Activated effector memory CD4-positive, alpha-beta T cell treated with anti-CD3 and anti-CD28 coated beads, Interleukin-2, amount 50 U/mL, for 16 hours (primary cell): ENCODE measurements at places on chromosomes 12 and 14.
A peak's percentile ranks its signal among the peaks of the same experiment; 100 is the strongest.

DNA sequence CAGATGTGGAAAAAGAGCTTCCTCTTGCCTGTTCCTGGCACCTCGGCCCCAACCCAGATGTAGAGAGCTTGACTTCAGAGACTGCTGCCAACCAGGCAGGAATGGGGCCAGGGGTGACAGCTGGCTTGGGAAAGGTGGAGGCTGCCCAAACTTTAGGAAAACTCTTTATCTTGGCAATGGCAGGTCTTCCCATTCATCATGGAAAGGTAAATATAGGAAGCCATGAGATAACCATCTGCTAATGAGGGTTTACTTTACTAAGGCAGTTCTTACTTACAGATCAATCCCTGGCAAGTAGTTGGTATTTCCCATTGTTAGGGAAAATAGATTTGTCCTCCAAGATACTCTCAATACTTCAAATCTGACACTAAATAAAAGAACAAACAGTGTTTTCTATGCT, 143.1 kb upstream of the NUDT4 start:
- no peak for DNase-seq

DNA sequence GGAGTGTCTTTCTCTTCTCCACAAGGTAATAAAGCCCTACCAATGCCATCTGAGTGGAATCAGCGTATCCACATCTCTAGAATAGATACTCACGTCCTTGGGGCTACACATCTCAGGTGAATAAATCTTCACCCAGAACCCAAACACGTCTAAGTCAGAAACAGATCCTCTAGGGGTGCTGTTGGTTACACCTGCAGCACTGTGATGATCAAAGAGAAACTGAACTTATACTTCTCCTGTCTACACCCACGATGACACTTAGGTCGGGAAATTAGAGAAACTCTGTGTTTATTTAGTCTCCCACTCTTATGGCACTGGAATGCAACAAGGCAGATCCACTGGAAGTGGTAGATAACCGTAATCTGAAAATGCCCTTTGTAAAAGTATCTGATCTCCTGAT, 46.2 kb downstream of the WIF1 start:
- DNase-seq: no peak

GRCh38 chr12:11998944-11999315, 71.8 kb upstream of the BCL2L14 start:
- DNase-seq: no peak

DNA sequence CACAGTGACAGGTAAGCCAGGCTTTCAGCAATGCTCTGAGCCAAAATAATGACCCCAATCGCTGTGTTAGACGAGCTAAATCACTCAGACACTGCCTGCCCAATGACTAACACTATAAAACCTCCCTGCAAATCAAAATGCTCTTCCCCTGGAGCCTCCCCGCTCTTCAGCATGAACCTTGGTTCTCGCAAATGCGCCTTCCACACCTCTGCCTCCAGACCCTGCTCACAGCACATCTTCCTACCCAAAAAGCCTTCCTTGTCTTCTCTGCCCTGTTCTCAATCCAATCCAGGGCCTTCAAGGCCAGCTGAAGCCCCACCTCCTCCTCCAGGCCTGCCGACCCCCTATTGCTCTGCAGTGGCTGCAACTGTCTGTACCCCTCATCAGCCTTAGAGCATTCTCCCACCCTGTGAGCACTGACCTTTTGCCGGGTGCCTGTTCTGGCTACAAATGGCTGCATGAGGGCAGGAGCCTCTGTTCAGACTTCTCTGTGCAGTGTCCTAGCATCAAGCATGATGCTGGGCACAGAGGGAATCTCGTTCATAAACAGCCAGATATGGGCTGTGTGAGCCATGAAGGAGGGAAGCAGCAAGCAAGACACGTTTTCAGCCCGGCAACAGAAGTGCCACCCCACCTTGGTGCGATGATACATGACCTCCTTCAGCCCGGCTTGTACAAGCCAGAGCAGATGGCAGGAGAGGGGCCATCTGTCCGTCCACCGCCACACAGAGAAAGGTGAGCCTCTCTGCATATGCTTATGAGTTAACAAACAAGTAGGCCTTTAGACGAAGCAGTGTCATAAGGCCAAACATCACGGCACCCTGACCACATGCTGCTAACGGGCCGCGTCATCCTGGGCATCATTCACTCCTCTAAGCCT, 64.5 kb upstream of the DDX11 start:
- DNase-seq: peak; percentile 51

GRCh38 chr12:22190-22529, 44.4 kb upstream of the IQSEC3 start:
- no peak for DNase-seq

DNA sequence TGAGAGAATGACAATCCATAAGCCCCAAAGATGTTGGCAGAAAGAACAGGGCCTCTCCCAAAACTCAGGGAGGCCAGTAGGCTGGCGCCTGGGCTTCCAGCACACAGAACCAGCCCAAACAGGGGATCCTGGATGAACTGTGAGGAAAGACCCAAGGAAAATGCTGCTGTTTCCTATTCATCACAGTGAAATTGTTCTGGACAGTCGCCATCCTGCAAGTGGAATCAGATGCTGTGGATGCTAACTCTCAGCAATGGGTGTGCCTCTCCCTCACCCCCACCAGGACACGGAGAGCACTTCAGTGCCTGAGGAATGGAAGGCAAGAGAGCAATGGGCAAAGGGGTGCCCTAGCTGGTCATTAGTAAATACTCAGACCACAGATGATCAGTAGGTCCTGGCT, 80.8 kb downstream of the ANO2 start:
- no peak for DNase-seq

DNA sequence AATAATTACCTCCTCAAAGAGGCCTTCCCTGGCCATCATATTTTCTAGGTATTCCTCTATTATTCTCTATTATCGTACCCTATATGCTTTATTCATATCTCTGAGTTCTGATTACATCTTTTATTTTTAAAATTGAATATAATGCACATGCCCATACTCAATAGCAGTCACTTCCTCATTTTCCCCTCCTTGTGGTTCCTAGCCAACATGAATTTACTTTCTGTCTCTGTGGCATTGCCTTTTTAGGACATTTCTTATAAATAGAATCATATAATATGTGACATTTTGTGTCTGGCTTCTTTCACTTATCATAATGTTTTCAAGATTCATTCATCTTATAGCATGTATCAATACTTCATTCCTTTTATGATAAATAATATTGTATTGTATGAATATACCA, 74.4 kb upstream of the TRHDE start:
- no peak for DNase-seq

- no peak for DNase-seq
Observed at GRCh38 chr12:63305901-63306875, 155.2 kb upstream of the AVPR1A start.

DNA sequence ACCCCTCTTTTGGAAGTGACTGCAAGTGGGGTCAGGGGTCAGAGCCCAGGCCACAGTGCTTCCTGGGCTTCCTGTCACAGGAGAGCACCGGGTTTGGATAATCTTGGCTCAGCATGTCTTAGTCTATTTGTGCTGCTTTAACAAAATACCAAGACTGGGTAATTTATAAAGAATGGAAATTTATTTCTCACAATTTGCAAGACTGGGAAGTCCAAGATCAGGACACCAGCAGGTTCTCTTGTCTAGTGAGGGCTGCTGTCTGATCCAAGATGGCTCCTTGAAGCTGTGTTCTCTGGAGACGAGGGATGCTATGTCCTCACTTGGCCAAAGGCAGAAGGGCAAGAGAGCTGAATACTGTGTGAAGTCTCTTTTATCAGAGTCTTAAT, 74.1 kb downstream of the RIN3 start:
- no peak for DNase-seq

DNA sequence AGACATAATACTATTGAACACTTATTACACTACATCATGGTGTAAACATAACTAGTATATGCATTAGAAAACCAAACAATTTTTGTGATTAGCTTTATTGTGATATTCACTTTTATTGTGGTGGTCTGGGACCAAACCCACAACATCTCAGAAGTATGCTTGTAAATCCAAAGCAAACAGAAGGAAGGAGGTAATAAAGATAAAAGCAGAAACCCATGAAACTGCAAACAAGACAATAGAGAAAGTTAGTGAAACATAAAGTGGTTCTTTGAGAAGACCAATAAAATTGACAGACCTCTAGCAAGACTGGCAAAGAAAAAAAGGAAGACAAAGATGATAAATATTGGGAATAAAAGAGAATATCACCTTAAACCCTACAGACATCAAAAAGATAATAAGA, 268.3 kb downstream of the RPAP3 start:
- DNase-seq: no peak

DNA sequence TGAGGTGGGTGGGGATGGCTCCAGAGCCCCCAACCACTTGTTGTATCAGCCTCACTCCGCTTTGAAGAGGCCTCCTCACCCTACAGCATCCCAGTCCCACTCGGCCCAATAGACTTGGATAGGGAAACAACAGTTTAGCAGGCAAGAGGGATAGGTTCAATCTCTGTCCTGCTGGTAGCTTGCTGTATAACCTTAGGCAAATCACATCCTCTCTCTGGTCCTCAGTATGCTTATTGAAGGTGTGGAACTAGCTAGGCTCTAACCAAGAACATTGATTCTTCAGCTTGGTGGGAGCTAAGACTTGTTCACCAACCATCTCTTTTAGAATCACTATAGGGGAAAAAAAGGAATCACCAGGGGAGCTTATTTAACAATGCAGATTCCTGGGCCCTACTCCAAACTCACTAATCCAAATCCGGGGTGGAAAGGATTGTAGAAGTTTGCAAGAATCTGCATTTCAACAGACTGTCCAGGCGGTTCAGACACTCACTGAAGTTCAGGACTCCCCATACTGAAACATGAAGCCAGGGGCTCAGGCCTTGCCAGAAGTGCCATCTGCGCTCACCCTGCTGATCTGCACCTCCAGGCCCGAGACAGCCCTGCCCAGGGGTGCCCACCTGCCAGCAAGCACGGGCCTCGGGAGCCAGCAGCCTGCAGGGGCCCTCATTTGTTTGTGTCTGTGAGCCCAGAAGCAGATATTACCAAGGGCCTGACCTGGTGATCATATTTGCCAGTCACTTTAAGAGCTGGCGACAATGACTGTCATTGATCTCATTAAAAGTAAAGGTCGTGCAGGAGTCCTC, 113.0 kb downstream of the ADCK1 start:
- no peak for DNase-seq

DNA sequence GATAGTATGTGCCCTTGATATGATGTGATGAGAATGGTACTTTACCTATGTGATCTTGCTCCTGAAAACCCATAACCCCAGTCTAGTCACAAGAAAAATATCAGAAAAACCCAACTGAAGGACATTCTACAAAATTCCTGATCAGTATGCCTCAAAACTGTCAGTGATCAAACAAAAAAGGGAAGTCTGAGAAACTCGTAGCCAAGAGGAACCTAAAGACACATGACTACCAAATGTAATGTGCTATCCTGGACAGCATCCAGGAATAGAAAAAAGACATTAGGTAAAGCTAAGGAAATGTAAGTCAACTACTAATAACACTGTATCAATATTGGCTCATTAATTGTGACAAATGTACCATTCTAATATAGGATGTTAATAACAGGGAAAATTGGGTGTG, 4.1 kb upstream of the WIF1 start:
- no peak for DNase-seq

- peak; percentile 39 for DNase-seq
Observed at GRCh38 chr12:34404377-34405285, 382.3 kb downstream of the ALG10 start.

GRCh38 chr12:84922693-84923092, 10.1 kb upstream of the SLC6A15 start:
- no peak for DNase-seq
